ENCODE measurements at places on chromosomes 16 and 17.

GRCh38 chr16:26787924-26788323 is 278.8 kb upstream of the C16orf82 start:
- peak; percentile 18 for DNase-seq

DNA sequence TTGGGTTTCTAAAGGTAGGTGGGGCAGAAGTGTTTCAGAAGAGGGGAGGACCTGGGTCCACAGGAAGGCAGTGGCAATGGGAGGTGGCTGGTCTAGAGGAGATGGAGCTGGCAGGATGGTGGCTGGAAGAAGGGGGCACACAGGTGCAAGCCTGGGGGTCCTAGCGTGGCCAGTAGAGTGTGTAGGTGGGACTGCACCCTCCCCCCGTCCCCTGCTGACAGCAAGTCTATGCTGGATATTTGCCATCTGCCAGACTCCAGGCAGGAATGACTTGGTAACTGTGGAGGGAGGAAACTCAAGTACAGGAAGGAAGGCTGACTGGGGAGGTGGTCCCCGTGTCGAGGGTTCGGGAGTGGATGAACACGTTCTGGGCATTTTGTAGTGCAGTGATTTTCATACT is 8.6 kb downstream of the MED9 start:
- DNase-seq = no peak

DNA sequence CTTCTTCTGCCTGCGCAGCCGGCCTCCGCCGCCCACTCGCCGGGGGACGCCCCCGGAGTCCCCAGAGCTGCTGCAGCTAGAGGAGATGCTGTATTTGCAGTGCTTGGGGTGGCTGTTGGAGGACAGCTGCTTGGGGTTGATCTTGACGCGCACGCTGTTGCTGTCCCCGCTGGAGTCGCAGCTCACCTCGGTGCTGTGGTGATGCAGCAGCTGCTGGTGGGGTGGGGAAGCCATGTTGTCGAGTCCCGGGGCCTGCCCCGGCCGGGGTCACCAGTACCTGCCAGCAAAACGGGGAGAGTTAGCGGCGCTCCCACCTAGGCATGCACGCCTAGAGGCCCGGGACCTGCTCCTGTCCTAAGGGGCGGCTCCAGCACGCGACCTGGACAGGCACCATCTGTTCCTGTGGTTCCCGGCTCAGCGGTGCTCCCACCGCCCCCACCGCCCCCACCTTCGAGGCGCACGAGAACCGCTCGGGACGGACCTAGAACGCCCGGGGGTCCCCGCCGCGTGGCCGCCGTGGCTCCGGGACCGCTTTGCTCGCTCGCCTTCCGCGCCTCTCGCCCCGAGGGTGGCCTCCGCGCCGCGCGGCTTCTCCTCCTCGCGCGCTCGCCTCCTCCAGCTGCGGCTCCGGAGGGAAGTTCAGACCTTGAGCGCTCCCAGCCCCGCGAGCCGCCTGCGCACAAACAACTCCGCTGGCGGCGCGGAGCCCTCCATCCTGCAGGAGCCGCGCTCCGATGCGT is 863 bp downstream of the ADCY9 start:
- DNase-seq = no peak

DNA sequence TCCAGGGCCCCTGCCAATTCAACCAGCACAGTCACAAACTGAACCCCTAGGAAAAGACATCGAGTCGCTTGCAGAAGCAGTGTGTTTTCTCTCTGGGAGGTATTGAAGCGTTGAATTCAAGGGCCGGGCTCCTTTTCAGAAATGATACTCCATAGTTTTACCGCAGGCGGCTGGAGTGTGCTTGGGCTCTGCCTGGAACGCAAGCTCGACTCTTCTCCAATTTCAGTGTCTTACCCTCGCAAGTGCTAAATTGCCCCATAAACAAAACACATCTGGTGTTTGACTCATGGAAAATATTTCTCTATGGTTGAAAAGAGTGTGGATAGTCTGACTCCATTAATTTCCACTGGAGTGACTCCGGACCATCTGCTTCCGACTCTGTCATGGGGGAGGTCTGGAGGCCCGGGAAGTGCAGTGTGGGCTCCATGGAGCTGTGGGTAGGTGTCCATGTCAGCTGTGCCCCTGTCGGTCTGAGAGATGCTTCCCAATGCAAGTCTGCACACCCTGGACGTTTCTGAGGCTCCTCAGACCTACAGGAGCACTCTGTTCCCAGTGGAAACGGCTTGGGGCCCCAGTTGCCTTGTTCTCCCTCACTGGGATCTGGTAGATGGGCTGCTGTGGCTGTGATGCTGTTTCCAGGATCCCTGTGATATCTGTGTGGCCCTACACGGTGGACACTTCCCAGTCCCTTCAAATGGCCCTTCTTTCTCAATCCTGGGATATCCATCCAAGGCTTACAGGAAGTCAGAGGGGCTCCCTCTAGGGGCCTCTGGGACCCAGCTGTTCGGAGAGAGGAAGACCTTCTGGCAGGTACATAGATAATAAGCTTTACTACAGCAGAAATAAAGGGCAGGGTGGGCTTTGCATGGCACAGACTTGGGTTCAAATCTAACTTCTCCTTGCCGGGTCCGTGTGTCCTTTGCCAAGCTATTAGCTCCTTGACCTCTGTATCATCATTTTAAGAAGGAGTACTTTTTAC is 119.8 kb upstream of the CDH13 start:
- no peak for DNase-seq

- no peak for DNase-seq
These were observed 9.7 kb downstream of the PRR29 start for GRCh38 chr17:64007838-64008282.

DNA sequence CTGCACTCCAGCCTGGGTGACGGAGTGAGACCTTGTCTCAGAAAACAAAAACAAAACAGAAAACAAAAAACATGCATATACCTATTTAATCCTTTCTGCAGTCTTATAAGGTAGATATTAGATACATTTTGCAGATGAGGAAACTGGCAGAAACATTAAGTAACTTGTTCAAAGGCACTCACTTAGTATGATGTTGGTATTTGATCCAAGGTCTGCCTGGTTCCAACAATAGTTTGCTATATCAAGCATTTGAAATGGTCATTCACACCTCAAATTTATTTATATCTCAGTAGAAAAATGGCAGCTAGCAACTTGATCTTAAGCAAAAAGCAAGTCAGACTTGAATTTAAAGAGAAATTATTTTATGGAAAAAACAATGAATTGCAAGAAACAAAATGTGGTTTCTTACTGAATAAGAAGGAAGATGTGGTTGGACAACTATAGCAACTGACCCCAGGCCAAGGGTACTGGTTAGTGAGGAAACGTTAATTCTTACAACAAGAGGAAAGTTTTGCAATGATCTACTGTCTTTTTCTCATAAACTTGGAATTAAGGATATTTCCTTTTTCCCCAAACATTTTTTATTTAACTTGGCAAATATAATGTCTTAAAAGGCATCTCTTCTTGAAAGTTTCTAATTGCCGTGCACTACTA is 19.7 kb downstream of the DHRS7B start:
- no peak for DNase-seq

- DNase-seq = no peak
These were observed 198.4 kb upstream of the C17orf78 start for GRCh38 chr17:37177254-37177870.

DNA sequence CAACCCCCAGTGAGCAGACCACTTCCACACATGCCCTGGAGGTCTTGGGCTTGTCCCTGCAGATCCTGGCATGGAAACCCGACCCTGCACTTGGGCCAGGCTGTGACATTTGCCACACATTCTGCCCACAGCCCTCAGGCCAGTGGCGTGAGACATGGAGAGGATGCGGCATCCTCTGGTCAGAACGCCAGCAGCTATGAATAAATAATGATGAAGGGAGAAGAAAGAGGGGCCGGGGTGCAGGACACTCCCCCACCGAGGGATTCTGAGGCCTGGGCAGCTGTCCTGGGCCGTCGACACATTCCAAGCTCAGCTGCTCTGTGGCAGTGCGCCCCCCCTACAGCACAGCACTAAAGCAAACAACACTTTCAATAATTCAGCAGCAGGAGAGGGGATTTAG is 148.8 kb downstream of the ENGASE start:
- DNase-seq = no peak

DNA sequence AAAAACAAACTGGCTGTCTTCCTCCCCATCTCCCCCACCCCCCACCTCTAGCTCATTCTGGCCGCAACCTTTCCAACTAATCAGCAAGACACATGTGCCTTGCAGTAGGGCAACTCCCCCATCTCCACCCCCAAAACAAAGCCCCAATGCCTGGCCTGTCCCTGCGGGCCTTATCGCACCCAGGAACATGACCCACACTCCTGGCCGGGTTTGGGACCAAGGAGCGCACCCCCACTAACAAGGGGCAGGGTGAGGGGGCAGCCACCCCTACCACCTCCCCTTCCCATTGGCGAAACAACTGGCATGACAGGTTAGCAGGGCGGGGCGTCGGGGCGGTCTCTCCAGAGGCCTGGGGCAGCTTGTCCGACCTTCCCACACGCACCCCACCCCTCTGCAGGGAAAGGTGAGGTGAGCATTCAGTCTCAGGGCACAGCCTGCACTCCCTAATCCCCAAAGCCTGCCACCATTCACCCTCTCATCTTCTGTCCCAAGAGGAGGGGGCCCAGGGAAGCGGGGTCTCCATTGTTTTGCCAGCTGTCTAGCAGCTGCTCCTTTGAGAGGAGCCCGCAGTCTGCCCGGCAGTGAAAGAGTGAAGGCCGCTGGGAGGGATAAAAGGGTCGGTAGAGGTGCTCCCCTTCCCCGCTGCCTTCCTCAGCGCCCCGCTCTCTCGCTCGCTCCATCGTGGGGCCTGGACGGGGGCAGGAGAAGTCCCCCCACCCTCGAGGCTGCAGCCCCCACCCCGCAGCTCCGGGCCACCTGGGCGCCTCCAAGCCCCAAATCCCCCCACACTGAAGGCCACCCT is 765 bp downstream of the MYO18A start:
- no peak for DNase-seq

- no peak for DNase-seq
These were observed 38.9 kb downstream of the MRTFB start for GRCh38 chr16:14109782-14110727.

- DNase-seq = no peak
These were observed 53.7 kb downstream of the RPH3AL start for GRCh38 chr17:298791-299450.

DNA sequence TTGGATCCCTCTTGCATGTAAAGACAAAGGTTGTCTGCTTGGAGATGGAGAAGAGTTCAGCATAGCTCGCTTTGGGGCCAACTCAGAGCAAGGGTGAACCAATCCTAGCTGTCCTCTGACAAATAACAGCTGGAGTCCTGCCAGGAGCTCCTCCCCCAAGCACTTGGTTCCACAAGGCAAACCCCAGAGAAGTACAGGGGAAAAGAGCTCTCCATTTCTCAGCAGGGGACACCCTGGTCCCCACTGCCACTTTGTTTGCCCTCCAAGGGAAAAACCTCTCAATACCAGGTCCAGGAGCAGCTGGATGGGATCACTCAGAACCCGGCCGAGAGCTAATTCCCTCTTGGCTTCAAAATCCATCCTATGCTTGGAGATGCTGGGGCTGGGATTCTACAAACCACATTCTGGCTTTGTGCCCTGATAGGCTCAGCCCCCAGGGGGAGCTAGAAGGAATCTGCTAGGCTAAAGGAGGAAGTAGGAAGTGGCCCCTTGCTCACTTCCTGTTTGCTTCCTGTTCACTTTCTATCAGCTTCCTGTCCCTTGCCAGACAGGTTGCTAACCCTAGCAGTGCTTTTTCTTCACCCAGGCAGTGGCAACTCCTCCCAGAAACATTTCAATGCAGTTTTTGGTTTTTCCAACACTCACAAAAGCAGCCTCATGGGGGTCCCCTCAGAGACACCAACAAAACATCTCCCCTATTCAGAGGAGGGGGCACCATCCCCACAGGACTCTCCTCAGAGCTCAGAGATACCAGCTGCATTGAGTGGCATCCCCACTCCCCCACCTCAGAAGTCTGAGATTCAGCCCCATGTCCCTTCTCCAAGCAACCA is 30.7 kb downstream of the CDRT4 start:
- peak; percentile 10 for DNase-seq

DNA sequence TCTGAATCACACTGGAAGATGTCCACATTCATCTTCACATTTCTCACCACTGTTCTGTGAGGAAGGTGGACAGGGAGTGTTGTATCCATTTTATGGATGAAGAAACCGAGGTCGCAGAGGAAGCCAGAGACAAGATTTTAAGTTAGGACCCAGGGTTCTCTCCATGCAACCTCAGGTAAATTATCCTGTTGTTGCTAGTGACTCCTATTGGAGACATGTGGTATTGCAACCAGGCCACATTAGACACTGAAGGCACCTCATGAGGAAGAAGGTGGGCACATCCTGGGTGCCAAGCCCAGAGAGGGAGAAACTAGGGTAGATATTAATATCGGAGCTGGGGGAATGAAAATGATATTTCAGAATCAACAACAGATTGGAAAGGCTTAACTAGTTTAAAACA is 8.5 kb upstream of the WNT9B start:
- no peak for DNase-seq

DNA sequence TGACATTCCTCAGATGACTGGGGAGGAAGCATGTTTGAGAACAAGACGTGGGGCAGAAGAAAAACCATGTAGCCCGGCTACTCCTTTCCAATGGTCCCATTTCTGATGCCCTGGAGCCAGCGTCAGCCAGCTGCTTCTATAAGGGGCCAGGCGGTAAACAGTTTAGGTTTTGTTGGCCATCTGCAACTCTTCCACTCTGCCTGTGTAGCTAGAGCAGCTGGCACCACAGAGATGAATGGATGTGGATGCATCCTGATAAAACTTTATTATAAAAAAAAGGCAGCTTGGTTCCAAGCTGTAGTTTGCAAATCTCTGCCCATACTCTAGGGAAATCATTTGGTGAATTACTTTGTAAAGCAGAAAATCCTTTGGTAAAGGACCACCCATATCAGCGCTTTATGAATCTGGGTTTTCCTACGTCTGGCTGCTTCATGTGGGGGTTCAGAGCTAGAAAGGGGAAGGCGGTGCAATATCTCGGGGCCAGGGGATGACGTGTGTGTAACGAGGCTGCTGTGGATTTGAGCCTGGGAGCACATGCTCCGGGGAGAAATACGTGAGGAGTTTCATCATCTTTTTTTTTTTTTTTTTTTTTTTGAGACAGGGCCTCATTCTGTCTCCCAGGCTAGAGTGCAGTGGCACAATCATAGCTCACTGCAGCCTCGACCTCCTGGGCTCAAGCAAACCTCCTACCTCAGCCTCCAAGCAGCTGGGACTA is 3.4 kb upstream of the SRL start:
- DNase-seq = no peak

GRCh38 chr16:79972053-79972704 is 371.6 kb upstream of the MAF start:
- DNase-seq = no peak

GRCh38 chr17:54372069-54372749 is 528.4 kb upstream of the TOM1L1 start:
- DNase-seq = no peak

DNA sequence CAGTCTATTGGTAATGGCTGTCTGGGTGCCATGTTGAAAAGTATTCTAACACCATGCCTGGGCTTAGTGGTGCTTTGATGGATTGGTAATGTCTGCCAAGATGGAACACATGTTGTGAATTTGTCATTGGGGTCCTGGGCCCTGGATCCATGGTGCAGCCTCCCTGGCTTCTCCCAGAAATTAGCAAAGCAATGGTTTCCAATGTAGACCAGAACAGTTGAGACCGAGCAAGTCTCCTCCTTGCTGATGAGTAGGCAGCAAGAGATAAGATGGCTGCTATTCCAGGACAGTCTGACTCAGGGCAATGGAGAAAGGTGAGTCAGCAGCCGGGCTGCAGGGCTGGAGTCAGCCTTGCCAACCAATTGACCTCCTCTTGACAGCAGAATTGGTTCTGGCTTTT is 30.8 kb downstream of the GPR139 start:
- DNase-seq = no peak

Measured in GM12864 (cell line).